NCI-H774 (cell line): ENCODE measurements at places on chromosomes 2 and 18.

DNA sequence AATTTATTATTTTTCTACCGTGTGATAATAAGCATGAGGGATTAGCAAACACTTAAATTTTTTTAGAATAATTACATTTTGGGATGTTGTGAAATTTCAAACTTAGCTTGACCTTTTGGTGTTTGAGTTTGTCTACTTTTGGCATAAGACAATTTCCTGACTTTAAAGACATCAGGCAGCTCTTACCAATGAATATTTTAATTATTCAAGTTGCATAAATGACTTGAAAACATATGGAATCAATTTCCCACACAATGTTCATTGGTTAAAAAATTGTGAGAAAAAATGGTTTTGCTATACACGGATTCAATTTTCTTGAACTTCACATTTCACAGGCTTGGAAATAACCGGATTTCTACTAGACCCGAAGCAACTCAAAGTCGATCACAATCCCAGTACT lies 243.4 kb downstream of the IKZF2 start:
- no peak for DNase-seq

GRCh38 chr2:171958475-171958874 lies 36.2 kb downstream of the HAT1 start:
- no peak for DNase-seq

DNA sequence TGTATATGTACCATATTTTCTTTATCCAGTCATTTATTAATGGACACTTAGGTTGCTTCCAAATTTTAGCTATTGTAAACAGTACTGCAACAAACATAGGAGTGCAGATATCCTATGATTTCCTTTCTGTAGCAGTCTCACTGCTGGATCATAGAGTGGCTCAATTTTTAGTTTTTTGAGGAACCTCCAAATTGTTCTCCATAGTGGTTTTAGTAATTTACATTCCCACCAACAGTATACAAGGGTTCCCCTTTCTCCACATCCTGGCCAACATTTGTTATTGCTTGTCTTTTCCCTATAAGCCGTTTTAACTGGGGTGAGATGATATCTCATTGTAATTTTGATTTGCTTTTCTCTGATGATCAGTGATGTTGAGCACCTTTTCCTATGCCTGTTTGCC lies 114.3 kb downstream of the TMEM17 start:
- DNase-seq = no peak

- DNase-seq = no peak
Measured at GRCh38 chr2:116810645-116811044, 1003.8 kb upstream of the DDX18 start.

GRCh38 chr2:30883822-30884221 lies 76.6 kb upstream of the CAPN13 start:
- DNase-seq = no peak
